ENCODE measurements at places on chromosomes 7 and 10. TPM values are rescaled to one million over a fixed set of nuclear protein-coding genes. Genes with fewer than 3 reads are reported as not detected.

DNA sequence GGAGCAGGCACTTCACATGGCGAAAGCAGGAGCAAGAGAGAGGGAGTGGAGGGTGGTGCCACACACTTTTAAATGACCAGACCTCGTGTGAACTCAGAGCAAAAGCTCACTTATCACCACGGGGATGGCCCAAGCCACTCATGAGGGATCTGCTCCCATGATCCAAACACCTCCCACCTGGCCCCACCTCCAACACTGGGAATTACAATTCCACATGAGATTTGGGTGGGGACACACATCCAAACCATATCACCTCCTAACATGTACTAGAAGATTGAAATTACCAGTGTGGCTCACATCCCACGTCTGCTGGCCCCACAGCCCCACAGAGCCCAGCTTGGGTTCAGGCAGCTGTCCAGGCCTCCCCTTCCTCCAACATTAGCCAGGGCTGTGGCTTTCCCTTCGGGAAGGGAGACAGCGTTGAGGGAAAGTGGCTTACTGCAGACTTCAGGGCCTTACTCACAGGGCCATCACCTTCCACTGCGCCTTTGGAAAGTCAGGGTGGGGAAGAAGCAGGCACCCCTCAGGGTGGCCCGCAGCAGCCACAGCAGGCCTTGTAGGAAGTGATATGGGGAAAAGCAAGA, 7.7 kb downstream of the DEPP1 start:
- peak; percentile 42 for DNase-seq

GRCh38 chr7:85612514-85612913, 425.7 kb upstream of the SEMA3D start:
- no peak for DNase-seq

GRCh38 chr10:93749218-93749799, 8.4 kb upstream of the LGI1 start:
- no peak for DNase-seq

The MTG1 gene
- total RNA-seq, result 44.0 TPM

The DDX56 gene
- total RNA-seq, result 58.4 TPM

The PNLIPRP2 gene
- total RNA-seq, result 1.6 TPM

Data from sciatic nerve (tissue), 2 donors.